ENCODE measurements at places on chromosomes 3 and 15.

DNA sequence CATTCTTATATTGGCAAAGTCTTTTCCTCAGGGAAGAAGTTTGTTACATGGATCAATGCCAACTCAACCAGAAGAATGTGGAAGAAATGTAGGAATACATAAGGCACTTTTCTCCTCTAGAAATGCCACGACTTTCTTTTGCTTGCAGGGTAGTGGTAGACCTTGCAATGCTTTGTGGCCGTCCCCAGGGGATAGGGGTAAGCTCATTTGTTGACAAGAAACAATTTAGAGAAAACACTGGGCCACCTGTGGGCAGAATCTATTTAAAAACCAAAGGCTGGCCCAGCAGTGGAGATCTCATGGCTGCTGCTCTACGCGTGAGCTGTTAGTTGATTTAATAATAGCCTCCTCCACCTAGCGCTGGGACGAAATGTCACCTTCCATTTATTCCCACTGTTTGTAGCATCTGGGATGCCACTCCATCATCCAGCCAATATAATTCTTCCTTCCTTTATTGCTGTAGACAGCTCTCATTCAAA is 64.6 kb upstream of the PFN2 start:
- DNase-seq, result no peak

DNA sequence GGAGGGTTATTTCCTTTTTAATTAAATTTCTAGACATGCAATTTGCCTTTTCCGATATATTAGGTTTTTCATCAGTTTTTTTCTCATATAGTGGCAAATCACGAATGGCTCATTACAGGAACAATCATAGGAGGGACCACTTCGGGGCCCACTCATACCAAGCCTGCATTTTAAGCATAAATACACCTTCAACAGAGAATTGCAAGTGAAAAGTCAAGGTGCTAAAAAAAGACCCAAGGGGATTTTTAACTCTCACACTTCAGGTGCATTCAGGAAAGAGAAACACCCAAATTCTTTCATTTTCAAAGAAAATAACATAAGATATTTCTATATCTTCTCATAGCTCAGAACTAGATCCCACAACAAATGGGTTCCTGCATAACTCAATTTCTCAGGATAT is 979.6 kb upstream of the NR2F2 start:
- DNase-seq, result no peak

- no peak for DNase-seq
Observed at GRCh38 chr15:99717161-99718009, 15.9 kb downstream of the LYSMD4 start.

- DNase-seq, result no peak
Observed at GRCh38 chr3:22269831-22270230, 518.8 kb upstream of the ZNF385D start.

DNA sequence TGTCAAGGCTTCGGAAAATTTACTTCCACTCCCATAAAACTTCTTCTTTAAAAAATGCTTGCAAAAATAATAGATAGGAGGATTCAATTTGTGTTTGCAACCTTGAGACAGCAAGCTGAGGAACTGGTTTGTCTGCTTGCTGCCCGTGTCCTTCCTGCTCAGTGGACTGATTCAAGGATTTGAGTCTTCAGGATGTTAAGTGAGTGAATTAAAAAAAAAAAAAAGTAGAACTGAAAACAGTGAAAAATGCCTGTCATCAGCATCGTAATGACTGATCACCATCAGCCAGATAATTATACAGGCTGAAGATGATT is 453.7 kb downstream of the FGF12 start:
- DNase-seq, result no peak

DNA sequence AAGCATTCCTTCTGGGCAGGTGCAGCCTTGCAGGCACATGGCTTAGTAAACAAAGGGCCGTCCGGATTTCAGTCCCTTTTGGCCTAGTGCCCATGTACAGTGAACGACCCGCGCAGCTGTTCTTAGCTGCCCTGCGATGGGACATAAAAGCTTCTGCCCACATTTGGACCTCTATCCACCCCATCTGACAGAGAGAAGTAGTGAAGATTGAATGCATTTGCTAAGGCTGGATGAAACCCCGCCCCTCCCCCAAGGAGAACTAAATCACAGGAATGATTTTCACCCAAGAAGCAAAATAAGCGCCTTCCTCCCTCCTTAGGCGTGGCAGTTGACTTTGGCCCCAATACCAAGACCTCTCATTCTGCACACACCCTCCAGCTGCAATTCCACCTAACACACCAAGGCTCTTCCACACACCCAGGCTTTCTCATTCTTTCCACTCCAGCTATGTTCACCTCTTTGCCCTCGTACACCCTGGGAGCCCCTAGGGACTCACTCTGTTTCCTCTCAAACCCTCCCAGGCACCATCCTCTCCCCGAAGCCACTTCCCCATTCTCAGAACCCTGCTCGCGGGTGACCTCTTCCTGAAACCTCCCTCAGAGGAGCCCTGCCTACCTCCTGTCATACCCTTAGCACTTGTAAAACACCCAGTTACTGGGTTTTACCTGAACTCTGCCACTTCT is 14.1 kb upstream of the HRH1 start:
- peak; percentile 94 for DNase-seq

DNA sequence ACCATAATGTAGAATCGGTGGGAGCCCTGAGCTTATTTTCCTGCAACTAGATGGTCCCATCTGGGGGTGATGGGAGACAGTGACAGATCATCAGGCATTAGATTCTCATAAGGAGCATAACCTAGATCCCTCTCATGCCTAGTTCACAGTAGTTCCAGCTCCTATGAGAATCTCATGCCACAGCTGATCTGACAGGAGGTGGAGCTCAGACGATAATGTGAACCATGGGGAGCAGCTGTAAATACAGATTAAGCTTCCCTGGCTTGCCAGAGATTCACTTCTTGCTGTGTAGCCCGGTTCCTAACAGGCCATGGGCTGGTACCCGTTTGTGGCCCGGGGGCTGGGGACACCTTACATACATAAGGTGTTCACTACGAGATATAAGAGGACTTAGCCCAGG is 67.5 kb upstream of the LRRFIP2 start:
- no peak for DNase-seq

DNA sequence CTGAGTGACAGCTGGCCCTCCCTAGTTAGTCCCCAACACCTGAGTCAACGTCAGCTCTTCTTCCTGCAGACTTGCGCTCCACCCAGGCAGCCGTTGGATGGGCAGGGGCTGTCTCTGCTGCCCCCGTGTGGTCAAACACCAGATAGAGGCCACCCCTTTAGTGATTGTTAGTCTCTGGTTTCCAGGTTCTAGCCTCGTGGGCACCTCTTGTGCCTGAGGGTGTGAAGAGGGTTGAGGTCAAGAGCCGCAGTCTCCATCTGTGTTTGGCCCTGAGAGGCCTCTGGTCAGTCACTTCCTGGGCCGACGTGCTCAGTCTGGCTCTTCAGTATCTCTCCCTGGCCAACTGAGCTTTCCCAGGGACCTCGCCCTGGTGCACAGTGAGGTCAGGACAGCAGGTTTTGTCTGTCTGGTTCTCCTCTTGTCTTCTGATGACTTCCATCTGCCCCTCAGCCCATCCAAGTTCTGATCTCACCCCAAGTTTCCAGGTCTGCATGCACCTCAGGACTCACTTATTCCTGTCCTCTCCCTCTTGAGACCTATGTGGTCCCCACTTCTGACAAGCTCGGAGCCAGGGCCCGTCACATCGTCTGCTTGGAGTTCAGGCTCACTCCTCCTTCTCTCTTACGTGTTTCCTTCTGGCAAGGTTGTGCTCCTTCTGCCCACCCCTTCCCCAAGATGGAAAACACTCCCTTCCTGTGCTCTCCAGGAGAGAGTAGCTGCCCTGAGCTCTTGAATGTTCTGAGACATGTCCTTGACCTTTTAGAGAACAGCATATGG is 20.9 kb downstream of the CD276 start:
- DNase-seq, result no peak

DNA sequence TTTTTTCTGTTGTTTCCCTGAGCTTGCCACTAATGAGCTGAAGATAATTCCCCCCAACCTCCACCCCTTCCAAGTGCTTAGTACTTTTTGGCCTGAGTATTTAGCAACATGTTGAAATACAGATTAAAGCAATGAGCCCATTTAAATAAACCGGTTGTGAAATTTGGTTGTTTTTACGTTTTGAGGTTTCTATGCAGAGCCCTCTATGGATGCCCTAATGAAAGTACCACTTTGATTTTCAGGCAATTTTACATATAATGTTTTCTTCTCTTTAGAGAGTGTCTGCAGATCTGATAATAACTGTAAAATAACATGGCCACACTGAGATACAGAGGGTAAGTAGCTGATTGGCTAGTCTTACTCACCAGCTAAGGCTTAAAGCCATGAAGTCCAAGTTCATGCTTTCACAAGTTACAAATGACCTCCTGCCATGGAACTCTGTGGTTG is 139.4 kb upstream of the SLC7A14 start:
- DNase-seq, result no peak

DNA sequence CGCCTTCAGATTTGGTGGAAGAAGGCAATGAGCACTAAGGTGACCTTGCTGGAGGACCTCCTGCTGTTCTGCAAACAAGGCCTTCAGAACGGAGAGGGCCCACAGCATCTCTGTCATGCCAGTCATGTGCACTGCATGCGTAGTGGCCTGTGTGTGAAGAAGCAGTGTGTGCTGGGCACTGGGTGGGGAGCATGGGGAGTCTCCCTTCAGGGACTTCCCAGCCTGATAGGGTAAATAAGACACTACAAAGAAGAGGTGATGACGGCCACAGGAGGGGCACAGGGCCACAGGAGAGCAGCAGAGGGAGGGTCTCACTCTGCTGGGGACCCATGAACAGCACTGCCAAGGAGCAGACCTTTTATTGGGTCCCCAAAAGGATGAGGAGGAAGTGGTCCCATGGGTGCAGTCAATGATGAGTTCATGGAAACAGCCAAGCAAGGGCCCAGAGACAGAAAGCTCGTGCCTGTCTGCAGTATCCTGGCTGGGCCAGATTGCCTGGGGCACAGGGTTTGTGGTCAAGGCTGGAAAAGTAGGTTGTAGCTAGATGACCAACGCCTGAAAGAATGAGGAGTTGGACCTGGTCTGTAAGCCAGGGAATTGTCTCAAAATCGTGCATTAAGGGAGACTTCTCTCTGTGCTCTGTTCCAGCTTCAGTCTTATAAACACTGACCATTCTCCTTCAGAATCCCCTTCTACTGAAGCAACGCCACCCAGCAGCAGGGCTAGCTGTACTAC is 67.8 kb upstream of the SEC61A1 start:
- no peak for DNase-seq

GRCh38 chr3:134312873-134313846 is 61.1 kb downstream of the AMOTL2 start:
- DNase-seq, result no peak

- no peak for DNase-seq
Observed at GRCh38 chr3:17179381-17180205, 294.8 kb downstream of the PLCL2 start.

GRCh38 chr15:80160570-80161156 is 7.9 kb downstream of the FAH start:
- DNase-seq, result peak; percentile 97

DNA sequence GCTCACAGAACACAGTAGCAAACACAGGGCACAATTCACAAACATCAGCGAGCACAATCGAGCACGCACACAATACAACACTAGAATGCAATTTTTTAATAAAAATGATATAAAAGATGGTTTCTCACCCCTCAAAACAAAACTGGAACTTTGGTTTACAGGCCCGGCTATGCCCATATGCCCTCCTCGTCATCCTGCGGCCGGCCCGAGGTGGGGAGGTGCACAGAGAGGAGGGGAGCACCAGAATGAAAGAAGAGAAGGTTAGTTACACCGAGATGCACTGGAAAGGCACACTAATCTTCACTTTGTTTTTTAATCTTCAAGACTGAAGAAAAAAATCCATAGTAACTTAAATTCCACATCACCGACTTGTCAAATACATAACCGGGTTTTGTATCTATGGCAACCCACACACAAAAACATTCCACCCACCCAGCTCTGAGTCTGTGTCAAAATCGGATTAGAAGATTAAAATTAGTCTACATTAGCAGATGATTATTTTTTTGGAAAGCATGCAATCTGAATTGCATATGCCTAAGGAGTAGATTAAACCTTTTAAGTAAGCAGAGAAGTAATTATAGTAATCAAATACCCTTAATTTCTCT is 196.7 kb upstream of the WNT5A start:
- DNase-seq, result no peak

- DNase-seq, result no peak
Observed at GRCh38 chr15:86591158-86591557, 511.5 kb downstream of the AGBL1 start.

GRCh38 chr3:58495101-58495500 is 3.2 kb downstream of the KCTD6 start:
- no peak for DNase-seq

DNA sequence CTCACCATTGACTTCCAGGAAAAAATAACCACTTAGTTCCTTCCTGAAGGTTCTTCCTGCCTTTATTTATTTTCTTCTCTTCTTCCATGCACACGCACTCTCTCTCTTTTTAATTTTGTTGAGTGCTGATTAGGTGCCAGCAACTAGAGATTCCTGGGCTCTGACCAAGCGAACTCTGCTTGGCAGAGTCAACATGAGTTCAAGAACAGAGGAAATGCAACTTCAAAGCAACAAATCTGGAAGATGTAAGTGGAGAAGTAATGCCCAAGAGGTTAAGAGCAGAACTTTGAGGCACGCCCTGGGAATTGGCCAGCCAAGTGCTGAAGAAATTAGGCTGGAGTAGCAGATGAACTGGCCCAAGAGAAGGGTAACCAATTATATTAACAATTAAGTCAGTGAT is 8.5 kb downstream of the ERC2 start:
- no peak for DNase-seq

- DNase-seq, result no peak
Observed at GRCh38 chr3:65674226-65674625, 364.5 kb downstream of the MAGI1 start.

DNA sequence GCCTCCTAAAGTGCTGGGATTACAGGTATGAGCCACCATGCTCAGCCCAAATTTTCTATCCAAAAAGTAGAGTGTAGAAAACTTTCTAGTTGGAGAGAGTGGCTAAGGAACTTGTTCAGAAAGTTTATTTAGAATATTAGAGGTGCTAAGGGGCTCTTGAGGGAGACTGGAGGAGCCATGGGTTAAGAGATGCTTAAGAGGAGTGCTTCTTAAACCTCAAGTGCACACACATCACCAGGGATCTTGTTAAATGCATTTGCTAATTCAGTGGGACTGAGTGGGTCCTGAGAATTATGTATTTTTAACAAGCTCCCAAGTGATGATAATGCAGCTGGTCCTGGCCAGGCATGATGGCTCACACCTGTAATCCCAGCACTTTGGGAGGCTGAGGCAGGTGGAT is 29.7 kb upstream of the SLMAP start:
- no peak for DNase-seq

- DNase-seq, result no peak
Observed at GRCh38 chr3:115286529-115287197, 139.6 kb upstream of the ZBTB20 start.

- DNase-seq, result no peak
Observed at GRCh38 chr15:64667736-64668161, 107.6 kb downstream of the RBPMS2 start.

DNA sequence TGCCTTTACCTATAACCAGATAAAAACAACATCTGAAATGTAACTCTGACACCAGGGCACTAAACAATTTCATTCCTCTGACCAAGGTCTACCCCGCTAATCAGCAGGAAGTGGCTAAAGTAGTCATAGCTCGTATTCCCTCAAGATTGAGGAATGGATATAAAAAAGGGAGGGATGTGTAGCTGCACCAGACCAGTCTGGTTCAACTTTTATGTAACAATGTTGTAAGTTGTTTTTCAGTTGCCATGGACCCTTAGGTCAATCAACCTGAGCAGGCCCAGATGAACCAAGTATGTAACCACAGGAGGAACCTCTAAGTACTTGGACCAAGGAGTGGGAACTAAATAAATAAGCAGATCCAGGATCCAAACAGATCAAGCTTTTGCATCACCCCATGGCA is 28.4 kb upstream of the IFT57 start:
- DNase-seq, result no peak

- no peak for DNase-seq
Observed at GRCh38 chr15:99059010-99059981, 45.6 kb upstream of the SYNM start.
